Mesendoderm (in vitro differentiated cells): ENCODE measurements at places on chromosomes 16 and 17.

DNA sequence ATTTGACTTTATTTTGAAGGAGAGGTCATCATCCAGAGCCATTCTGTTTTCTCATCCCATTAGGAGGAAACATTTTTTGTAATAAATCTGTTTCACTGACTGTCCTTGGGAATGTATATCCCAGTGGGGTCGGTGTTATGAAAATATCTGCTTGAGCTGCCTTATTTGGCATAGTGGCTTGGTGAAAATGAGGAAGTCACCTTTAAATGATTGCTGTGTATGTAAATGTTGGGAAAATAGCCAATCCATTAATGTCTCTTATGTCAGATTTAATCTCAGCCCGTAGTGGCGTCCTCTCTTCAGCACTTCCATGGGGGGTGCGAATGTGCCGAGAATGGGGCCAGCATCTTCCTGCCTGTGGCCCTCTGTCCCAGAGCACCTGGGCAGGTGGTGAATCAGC, 57.6 kb downstream of the BANP start:
- no peak for DNase-seq

DNA sequence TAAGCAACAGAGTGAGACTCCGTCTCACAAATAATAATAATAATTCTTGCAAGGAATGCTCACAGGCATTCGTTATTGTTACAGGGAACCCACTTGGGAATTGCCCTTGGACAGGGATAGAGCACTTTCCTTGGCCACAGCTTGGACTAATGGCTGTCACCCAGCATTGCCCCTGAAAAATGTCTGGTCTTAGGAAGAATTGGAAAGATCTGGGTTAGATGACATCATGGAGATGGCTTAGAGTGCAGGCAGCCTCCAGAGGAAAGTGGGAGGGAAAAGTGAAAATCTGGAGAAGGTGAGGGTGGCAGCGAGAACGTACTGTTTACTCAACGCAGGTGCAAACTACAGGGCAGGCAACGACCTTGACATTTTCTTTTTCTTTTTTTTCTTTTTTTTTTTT, 59.3 kb upstream of the MRTFB start:
- no peak for DNase-seq

DNA sequence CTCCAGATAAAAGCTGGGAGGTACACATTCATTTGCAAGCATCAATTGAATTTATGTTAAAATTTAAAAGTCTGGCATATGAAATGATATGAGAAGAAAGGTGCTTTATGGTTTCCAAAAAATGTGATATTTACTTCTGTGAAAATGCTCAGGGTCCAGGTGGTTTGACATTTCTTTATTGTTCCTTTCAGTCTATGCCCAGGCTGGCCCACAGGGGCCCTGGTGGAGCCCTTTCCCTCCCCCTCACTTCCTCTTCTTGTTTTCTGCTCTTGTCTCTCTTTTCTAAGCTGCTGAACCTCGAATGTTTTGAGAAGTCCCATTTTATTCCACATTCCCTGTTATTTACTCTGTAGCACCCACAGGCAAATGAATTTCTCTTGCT, 127.8 kb downstream of the HS3ST3B1 start:
- no peak for DNase-seq

DNA sequence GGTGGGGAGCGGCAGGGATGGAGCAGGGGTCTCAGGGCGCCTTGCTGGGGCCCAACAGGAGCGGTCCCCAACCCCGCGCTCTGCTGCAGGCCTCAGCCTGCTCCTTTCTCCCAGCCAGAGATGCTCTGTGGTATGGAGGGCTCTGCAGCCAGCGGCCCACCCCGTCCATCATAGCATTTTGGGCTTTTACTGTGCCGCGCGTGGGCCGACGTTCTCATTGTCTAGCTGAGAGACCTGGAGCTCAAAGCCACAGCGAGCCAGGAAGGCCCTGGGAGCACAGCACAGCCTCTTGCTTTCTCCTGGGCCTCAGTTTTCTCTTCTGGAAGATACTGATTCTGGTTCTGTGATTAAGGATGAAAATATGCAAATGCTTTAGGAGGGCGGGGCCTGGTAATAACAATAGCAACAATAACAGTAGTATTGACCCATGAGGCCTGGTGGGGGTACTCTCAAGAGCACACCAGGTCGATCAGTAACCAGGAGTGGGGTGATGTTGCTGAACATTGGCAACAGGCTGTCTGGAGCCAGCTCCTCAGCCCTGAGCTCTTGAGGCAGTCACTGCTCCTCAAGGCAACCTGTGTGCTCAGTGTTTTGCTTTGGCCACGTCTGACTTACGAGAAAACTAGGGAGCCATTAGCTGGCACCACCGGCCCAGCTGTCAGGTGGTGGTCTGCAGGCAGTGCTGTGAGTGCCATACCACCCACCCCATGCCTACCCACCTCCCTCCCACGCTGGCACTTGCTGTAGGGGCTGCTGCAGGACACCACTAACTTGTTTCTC, 1.1 kb upstream of the RASD1 start:
- no peak for DNase-seq

DNA sequence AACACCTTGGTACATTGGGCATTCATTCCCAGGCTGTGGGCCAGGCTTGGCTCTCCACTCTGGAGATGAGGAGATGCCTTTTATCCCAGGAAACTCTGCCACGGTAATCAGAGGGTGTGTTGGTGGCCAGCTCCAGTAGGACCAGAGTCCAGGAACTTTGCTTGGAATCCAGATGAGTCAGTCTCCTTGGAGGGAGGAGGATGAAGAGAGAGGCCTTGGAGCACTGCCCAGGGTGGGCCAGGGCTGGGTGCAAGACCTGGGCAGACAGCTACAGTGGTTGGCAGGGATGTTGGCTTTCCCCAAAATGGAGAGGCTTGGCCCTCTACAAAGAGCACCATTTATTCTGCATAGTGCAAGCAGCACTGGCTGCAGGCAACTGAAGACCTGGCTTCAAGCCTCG, 209.0 kb downstream of the RGS9 start:
- DNase-seq, result no peak

- no peak for DNase-seq
Measured at GRCh38 chr16:17026600-17027242, 444.0 kb downstream of the XYLT1 start.

DNA sequence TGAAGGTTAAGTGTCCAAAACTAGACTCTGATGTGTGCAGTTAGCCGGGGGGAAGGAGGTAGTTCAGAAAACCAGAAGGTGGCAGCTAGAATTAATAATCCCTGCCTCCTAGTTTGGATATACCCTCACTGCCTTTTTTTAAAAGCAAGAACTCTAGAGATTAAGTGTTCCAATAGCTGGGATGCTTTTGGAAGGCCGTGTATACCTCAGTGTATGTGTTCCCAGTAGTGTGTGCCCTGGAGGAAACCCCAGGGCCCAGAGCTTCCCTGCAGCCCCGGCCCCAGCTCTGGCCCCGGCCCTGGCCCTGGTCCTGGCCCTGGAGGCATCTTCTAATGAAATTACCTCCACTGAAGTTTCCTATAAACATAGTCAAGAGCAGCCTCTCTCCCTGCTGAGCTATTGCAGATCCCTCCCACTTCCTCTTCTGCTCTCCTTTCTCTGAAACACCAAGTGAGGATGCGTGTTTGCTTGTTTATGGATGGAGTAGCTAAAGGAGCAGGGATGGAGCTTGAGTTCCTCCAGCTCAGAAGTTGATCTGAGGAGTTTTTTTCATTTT, 130.7 kb downstream of the PRKCA start:
- peak; percentile 41 for DNase-seq

DNA sequence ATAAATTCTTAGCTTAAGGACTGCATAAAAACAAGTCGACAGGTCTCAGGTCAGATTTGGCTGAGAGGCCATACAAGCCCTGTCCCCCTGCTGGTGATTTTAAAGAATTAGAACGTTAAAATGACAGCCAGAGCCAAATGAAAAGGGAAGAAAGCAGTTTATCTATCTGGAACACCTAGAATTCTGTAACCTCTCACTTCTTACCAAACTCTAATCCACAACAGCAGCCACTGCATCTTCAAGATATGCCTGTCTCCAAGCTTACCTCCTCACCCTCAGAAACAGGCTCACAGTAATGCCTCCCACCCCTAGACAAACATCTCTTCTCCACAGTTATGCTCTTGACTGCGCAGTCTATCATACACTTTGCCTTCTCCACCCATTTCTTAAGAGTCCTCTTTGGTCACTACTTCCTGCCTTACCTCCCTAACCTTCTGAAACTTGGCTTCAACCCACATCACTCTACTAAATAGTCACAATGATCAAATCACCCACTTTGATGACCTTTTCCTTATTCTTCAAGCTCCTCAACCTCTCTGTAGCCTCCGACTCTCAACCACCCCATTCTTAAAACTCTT, 14.2 kb downstream of the ANKFY1 start:
- DNase-seq, result peak; percentile 58

GRCh38 chr16:66342294-66342900, 24.1 kb upstream of the CDH5 start:
- peak; percentile 64 for DNase-seq

- DNase-seq, result no peak
Measured at GRCh38 chr16:54048586-54049495, 237.7 kb downstream of the IRX3 start.

DNA sequence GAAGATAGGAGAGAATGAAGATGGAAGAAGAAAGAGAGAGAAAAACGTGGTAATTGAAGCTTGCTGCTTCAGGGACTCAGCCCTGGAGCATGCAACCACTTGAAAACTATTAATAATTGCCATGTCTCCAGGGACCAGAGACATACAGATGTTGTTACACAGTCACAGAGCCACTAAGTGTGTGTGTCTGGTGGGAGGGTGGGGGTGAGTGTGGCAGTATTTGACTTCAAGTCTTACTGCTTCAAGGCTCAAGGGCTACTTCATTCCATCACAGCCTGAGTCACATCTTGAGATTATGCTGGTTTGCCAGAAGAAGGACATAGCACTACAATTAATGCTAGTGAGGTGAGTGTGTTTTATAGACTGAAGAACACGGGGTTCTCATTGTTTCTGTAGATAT, 202.2 kb downstream of the CDH8 start:
- no peak for DNase-seq

GRCh38 chr17:31452101-31452500, 60.6 kb downstream of the RAB11FIP4 start:
- no peak for DNase-seq

DNA sequence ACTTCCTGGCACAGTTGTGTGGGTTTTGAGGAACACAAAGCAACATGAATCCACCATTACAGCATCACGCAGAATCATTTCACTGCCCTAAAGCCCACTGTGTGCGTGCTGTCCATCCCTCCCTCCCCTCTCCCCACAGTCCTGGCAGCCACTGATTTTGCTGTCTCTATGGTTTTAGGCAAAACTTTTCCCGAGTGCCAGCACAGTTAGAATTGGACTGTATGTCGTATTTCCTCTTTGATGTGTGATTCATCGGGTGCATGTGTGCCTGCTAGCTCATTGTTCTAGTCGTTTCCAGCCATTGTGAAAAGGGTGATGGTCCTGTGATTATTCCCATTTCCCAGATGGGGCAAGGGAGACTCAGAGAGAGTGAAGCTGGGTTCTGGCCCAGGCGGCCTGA, 12.7 kb downstream of the KLHL36 start:
- no peak for DNase-seq

- DNase-seq, result no peak
Measured at GRCh38 chr17:78988152-78988551, 8.4 kb upstream of the LGALS3BP start.

DNA sequence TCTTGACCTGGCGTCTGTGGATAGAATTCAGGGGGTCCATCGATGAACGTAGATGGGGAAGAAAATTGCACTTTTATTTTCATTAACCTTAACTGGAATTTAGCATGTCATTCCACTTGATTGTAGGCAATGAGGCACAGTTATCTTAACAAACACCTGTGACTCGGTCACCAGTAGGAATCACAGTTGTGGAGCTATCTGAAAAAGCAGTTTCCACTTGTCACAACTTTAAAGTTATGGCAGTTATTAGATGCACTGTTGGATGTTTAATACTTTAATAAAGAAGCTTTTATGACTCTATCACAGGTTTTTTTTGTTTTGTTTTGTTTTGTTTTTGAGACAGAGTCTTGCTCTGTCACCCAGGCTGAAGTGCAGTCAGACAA, 83.7 kb upstream of the LGALS9 start:
- DNase-seq, result no peak

DNA sequence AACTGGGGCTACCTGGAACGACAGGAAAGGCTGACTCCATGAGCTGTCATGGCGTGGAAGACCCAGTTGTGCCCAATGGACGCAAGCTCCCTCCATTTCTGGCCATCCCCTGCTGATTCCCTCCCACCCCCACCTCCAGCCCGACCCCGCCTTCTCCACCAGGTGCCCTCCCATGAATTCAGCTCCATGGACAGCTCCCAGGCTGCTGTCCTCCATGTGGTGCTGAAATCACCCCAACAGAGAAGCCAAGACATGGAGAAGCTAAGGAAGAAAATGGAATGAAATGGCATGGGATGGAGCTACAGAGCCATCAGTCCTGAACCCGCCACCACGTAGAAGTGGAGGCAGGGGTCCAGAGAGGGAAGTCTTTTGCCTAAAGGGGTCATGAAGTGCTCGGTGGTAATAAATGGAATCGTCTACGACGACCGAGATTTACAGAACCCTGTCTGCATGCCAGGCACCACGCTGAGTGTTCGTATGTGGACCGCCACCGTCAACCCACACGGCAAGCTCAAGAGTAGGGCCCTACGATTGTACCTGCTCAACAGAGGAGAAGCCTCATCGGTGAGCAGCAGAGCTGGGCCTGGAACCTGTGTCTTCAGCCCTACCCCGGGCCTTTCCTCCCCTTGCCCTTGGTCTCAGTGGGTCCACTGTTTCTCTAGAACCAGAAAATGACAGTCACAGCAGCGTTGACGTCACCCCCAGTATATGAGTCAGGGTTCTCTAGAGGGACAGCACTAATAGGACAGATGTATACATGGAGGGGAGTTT, 9.3 kb upstream of the ZC3H18 start:
- peak; percentile 77 for DNase-seq

DNA sequence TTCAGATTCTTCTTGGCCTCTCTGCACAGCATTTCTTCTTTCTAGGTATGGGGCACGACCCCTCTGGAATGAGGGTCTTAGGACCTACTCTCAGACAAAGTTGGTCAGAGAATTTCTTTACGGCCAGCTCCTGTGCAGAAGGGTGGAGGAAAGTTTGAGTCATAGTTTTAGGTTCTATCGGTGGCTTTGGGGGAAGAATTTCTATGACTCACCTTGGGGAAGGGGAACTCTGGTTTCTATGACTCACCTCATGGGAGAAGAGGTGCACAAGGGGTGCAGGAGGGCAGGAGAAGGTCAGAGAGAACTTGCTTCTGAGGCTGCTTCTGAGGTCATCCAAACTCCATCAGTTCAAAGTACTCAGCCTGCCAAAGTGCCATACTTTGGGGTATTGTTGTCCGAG, 2.5 kb upstream of the ABCC12 start:
- DNase-seq, result peak; percentile 60

DNA sequence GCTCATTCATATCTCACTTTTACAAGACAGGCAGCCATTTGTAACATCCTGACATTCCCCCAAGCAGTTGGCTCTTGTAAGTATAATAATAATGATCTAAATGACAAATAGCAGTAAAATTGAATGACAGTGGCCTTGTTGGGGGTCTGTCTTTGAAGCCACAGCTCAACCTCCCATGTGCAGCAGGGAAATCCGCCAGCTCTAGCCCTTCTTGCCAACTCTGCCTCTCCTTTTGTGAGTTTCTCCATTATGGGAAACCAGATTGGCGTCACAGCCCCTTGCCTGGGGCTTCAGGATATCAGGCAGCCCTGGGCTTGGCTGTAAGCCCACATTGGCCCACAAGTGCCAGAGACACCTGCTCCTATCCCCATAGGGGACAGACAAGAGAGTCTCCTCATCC, 70.4 kb upstream of the CACNG5 start:
- no peak for DNase-seq

- DNase-seq, result no peak
Measured at GRCh38 chr16:50763211-50763610, 21.3 kb downstream of the CYLD start.
